LHCN-M2 (cell line): ENCODE measurements at places on chromosomes 2 and 18. TPM values are rescaled to one million over a fixed set of nuclear protein-coding genes. Genes with fewer than 3 reads are reported as not detected.

- no peak for DNase-seq
Measured at GRCh38 chr18:6015364-6015763, 120.0 kb upstream of the TMEM200C start.

DNA sequence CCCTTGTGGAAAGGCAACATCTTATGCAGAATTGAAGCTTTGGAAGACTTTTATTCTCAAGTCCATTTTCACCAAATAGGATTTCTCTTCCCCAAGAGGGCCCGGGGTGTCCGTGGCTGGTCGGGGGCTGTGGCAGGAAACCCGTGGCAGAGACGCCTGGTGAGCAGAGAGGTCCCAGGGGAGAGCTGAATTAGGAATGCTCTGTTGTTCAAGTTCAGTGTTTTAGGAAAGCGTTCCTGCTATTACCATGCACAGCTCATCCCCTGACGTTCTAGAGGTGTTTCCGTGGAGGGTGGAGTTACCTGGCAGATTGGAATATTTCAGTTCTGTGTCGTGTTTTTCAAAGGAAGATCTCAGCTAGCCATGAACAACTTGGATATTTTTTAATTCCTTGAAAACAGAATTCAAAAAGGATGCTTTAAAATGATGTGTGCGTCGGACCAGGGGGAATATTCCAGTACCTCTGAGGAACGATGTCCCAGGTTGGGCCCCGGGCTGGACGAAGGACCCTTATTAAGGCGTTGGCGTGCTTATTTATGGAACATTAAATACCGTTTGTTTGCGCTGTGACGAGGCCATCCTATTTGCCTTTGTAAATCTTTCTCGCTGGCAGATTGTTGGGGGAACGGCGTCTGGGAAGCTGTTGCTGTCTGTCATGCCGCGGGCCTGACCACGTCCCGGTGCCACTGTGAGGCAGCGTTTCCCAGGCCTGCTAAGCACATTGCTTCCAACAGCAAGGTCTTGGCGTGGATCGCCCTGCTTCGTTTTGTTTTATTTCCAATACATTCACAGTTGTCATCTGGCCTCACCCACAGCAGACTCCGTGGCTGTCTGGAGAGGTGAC, 8.2 kb downstream of the NFATC1 start:
- DNase-seq = peak; percentile 60

DNA sequence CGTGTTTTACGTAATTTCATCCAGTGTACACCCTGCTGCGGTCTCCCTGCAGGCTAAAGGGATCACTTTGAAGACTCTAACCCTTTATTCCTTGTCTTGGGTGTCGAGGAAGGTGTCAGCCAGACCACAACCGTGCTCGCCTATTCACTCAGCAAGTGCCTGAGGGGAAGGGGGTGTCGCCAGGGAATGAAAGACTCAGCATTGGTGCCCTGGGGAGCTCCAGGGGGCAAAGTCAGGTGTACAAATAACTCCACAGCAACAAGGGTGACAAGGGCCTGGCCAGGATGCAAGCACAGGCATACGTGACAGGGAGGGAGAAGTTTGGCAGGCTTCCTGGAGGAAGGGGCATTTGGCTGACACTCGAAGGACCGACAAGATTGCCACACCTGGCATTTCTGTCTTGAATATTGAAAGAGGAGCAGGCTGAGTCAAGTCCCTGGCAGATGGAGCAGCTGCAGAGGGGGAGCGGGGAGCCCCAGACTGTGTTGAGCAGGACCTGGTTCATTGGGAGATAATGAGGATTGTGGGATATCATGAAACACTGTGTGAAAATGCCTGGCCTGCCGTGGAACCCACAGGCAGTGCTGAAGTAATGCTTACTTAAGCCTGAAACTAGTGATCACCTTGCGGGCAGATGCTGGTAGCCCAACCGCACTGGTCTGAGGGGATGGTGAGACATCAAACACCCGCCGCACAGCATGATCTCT, 93.9 kb downstream of the RHOB start:
- peak; percentile 73 for DNase-seq

- peak; percentile 35 for DNase-seq
Measured at GRCh38 chr2:230541934-230542380, 126.0 kb downstream of the SP100 start.

DNA sequence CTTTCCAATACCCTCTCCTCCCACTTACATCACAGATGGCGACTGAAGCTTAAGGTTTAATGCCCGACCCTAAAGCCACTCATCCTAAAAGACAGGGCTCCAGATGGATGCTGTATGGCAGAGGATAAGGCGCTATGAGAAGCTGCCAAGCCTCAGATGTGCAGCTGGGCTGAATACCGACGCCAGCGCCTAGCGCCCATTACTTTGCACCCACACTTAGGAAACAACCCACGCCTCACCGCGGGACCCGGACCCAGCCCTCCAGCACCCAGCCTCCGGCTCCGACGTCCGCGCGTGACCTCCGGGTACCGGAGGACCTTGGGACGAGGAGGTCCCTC, 335 bp downstream of the TRAK2 start:
- no peak for DNase-seq

DNA sequence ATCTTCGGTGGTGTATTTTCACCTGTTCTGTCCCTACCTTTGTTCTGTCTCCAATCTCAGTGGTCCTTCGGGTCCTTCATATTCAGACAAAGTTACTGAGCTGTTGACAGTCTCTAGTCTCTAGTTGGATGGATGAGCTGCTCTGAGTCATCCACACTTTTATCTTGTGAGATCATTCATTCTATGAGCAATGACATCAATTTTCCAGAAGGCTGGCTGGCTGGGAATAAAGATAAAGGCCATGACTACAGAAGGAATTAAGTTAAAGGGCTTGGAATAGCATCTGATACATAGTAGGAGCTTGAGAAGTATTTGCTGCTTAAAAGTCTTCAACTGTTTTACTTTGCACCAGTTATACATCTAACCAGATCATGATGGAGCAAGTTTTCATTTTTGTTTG, 43.1 kb upstream of the SLC39A10 start:
- peak; percentile 87 for DNase-seq

DNA sequence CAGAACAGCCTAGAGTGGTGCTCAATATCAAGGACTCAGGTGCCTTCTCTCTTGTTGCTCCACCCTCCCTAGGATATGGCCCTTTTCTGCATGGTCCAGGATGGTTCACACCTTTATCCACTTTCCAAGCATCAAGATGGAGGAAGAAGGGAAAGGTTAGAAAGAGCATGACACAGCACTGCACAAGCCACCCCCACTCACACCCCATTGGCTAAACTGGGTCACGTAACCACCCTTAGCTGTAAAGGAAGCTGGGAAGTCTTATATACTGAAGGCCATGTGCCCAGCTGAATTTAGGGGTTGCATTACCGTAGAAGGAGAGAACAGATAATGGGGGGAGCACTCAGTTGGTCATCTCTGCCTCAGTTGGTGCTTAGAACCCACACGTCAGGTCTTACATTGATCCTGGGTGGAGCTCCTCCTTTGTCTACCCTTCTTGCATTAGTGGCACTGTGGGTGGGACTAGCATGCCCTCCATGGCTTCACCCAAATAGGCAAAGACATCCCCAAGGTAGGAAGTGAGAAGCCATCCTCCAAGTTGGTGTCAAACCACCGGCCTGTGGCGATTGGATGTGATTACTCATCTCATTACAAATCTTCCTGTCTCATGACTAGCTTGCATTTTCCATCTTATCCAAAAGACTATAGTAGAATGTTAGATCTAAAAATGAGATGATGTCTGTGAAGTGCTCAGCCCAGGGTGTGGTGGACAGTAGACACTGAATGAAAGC, 248.5 kb downstream of the HAUS1 start:
- no peak for DNase-seq

GRCh38 chr2:24107336-24107735, 15.8 kb downstream of the PFN4 start:
- DNase-seq = no peak

DNA sequence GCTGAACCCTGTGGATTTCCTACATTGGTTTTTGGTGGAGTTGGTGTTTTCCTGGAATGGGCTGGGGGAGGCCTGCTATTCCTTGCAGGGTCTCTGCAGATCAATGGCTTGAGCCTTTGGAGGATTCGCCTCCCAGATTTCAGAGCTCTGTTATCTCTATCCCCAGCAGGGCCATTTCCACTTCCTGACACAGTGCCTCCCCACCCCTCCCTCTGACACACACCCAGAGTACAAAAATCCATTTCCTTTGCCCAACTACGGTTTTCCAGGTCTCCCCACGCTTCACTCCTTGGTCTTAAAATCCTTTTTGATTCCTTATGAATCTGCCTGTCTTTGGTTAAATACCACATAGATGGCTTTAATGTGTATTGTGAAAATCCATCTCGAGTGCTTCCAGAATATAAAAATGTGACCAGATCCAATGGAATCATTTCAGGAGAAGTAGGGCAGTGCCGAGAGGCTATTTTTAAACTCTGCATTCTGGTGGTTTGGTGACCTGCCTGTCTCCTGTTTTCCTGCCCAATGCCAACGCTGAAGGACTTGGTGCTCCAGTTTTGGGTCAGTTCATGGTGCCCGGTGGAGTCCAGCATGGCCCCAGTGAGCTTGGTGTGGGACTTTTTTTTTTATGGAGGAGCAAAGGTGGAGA, 60.9 kb downstream of the ARL4C start:
- DNase-seq = no peak

Gene IMPACT
- total RNA-seq = 36.1 and 38.8 TPM in 2 replicates

Gene GMPPA
- total RNA-seq = 64.4 and 65.7 TPM in 2 replicates

Gene CNOT9
- total RNA-seq = 64.6 and 82.1 TPM in 2 replicates

Gene CPO
- not detected in 2 replicates for total RNA-seq

Gene POTEC
- total RNA-seq = not detected in 2 replicates
